ENCODE measurements at places on chromosomes 3 and 15.

DNA sequence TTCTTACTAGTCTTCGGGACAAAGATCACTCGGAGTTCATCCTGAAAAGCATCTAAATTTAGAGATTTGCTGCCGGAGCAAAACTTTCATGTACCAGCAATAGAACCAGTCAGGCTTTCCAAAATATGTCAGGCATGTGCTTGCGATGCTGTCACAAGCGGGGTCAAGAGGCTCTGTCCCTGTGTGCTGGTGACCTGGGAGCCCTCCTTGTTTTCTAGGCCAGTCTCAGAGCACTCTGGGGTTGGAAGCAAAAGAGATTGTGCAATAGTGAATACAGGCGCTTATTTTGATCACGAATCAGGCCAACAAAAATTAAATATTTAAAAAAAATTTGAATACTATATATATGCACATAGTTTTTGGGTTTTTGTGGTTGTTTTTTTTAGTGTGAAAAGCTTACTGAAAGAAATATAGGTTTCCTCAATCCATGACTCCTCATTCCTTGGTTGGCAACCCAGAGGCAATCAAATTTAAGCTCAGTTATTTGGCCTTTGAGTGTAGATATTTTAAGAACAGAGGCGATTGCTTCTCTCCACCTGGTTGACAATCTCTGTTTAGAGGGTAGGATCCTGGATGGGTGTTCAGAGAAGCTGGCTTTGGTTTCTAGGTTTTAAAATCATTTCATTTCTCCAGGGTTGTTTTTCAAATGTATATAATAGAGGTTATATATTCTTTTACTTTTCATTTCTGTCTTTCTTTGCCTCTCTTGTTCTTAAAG, 8.4 kb upstream of the KLHL24 start:
- no peak for DNase-seq

DNA sequence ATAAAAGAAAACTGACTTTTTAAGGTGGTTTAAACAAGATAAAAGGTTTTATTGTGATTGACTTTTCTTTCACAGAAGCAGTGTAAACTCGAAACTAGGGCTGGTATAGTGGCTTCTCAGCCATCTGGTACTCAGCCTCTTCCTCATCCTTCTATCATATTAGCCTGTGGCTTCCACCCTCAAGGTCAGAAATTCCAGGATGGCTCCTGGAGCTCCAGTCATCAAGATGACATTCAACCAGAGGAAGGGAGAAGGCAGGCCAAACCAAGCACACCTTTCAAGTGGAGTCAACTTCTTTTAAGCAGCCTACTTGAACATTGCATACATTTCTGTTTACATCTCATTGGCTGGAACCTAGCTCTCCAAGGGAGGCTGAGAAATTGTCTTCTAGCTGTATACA, 1.3 kb upstream of the MESD start:
- no peak for DNase-seq

DNA sequence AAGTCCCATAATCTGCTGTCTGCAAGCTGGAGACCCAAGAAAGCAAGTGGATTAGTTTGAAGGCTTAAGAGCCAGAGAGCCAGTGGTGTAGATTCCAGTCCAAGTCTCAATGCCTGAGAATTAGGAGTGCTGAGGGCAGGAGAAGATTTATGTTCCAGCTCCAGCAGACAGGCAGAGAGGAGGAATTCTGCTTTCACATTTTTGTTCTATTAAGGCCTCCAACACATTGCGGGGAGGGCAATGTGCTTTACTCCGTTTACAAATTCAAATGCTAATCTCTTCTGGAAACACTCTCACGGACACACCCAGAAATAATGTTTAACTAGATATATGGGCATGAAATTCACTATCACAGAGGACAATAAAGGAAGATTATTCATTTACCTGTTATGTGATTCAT, 54.0 kb downstream of the DPH6 start:
- DNase-seq = no peak

DNA sequence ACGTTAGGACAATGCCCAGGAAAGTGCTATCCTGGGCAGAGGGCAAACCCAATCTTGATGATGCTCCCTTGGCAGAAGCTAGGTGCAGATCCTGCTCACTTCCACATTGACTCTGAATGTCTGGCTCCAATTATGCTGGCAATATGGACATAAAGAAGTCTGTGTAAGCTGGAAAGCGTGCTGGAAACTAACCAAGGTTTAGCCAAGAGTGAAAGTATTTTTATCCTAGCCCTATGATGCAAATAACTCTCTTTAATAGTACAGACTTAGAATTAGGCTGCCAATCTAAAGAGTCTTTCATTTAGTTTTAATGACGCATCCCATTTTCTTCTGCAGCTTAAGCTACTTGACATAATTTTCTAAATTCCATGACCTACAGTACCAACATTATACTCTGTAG, 571.8 kb downstream of the TUSC7 start:
- no peak for DNase-seq

- peak; percentile 55 for DNase-seq
Measured at GRCh38 chr3:195467641-195468390, 25.0 kb upstream of the ACAP2 start.

DNA sequence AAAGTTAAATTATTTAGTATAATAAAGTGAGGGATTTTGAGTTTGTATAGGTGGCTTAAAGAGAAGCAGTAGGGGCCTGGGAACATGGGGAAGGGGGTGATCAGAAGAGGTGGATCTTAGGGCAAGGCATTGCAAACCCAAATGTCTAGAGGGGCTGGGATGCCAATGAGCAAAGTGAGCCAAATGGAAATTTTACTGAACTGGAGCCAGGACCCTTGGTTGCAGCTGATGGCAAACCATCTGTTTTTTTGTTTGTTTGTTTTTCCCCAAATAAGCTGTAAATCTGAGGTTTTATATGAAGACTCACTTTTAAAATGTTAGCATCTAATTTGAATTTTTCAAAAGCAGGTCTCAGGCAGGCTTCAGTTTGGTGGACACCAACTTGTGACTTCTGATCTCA, 14.8 kb upstream of the PARP14 start:
- DNase-seq = no peak

DNA sequence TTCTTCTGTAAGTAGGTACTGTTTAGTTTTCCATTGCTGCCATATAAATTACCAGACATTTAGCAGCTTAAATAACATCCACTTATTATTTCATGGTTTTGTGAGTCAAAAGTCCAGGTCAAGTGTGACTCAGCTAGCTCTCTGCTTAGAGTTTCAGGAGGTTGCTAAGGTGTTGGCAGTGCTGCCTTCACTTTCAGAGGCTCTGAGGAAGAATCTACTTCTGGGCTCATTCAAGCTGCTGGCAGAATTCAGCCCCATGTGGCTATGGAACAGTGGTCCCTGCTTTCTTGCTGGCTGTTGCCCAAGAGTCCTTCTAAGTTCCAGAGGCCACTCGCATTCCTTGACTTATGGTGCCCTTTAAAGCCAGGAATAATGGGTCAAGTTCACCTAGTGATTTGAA, 4.5 kb downstream of the CFAP44 start:
- peak; percentile 72 for DNase-seq

GRCh38 chr15:52104532-52105004, 8.0 kb downstream of the BCL2L10 start:
- DNase-seq = no peak

DNA sequence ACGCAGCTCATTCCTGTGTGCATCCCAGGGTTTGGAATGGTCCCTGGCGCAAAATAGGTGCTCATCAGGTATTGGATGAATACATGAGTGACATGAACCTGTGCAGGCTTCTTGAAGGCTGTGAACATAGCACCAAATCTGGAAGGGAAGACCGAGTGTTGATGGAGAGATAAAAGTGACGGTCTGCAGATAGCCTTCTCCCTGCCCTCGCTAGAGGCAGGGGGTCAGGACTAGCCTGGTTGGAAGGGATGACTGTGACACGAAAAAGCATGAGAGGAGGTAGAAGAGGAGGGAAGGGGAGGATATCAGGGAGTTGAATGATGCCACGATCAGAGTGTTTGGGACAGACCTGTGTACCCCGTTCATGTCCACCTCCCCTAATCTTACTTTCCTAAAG, 267.1 kb downstream of the XXYLT1 start:
- no peak for DNase-seq

GRCh38 chr15:90470453-90470852, 59.3 kb upstream of the CRTC3 start:
- no peak for DNase-seq

GRCh38 chr3:86814918-86815655, 175.9 kb downstream of the VGLL3 start:
- peak; percentile 41 for DNase-seq

- DNase-seq = no peak
Measured at GRCh38 chr3:161914703-161915417, 418.3 kb downstream of the OTOL1 start.

- DNase-seq = no peak
Measured at GRCh38 chr3:143988306-143988705, 16.7 kb downstream of the DIPK2A start.

GRCh38 chr3:56885879-56886278, 84.1 kb upstream of the ARHGEF3 start:
- DNase-seq = no peak

DNA sequence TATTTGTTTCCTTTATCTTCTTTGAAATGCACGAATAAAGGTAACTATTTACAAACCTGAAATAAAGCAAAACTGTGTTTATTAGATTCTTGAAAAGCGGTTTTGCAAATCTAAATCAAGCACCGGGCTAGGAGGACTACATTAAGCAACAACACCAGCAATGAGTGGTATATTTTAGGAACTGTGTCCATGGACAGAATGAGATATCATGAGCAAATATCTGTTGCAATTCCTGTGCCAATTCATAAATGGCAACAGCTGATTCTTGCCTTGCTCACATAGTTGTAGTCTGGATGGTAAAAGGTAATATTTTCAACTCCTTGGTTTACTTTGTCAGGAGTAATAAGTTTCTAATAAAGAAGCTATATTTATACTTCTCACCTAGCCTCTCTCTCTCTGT, 403.3 kb downstream of the LPP start:
- no peak for DNase-seq

DNA sequence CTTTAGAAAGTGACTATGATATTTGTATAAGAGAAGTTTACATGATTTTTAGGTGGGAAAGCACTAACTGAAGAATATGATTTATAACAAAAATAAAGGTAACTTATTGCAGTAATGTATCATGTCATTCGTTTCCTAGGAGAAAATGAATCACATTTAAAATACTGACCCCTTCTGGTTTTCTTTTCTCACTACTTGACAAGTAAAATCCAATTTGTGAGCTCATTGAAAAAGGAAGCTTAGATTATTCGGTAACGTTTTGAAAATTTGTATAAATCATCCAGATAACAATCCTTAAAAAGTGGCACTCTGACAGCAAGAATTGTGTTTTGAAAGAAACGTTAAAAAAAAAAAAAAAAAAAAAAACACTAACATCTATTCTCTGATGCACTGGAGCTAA, 39.0 kb downstream of the NSUN3 start:
- DNase-seq = no peak

GRCh38 chr3:140406655-140407054, 271.2 kb upstream of the TRIM42 start:
- DNase-seq = no peak

DNA sequence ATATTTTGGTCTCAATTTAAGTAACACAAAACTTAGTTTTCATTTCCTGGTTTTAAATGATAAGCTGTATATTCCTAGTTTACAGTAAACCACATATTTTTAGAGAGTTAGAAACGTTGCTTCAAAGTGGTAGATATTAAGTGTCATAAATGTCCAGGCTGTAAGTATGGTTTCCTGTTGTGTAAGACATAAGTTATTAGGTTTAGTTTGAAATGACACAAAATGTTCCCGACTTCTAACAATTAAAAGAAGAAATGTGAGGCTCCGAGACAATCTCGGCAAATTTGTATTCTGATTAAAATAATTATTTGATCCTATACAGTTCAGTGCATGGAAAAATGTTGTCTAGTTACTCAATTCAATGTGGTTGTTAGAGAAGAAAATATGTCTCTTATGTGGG, 387.3 kb downstream of the EPHA3 start:
- DNase-seq = no peak

DNA sequence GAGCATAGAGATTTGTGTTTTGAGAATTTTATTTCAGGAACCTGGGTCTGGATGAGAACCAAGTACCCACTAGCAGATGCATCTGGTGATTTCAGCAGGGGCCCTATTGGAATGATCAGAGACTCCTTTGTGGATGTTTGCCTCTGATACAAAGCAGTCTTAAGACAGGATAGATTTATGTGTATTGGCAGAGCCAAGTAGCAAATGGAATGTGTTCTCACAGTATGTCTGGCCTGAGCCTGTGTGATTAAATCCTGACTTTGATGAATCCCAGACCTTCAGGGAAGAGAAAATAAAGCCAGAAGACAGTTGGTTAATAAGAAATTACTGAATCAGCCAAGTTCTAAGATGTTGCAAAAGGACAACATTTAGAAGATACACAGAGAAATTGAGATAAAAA, 755.5 kb upstream of the SEMA6D start:
- no peak for DNase-seq

DNA sequence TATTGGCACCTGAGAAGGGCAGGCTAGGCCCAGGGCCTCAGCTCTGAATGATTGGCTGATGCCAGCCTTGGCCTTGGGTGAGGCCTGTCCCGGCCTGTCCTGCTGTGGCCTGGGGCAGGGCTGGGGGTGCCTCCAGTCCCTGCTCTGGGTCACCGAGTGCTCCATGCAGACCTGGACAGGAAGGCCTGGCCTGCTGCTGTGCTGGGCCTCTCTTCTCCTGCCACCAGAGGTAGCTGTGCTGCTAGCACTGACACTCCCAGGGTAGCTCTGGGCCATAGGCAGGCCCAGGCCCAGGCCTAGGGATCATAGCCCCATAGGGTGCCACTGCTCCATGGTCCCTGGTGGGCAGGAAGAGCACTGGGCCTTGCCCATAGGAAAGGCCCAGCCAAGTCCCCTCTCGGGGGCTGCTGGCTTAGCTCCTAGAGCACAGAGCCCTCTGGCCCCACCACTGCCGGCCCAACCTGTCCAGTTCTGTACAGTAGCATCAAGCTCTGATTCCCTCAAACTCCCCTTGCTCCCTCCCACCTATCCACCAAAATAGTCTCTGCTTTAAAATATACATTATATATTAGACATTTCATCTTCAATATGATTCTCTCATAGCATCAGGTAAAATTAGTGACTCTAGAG, 18.2 kb downstream of the ABTB1 start:
- peak; percentile 43 for DNase-seq

DNA sequence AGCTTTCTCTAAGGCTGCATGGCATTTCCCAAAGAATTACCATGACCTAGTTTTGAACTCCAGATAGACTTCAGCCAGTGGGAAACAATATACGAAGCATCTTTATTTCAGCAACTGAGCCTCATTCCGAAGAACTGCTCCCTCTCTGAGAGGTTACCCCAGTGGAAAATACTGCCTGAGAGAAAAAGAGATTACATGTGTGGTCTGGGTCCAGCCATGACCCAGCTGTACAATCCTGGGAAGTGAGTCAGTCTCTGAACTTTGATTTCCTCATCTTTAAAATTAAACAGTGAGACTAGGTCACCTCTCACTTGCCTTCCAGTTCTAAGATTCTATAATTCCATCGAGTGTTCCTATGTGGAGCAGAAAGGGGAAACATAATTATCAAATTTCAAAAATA, 42.4 kb downstream of the TNIK start:
- peak; percentile 90 for DNase-seq

DNA sequence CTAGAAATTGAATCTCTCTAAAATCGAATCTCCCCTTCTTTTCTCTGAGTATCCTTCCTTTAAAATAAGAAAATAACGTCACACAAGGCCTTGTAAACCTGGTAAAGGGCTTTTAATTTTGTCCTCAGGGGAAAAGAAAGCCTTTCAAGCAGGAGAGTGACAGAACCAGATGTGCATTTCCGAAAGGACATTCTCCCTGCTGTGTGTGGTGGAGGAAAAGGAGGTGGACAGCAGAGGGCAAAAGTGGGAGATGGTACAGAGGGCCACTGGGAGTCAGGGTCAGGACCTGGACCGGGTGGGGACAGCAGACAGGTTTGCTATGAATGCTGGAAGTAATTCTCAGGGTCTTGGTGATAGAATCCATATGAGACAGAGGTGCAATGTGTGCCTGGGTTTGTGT, 127.6 kb downstream of the RORA start:
- DNase-seq = no peak
